Right cardiac atrium (tissue), 5 donors: ENCODE measurements at places on chromosomes 11 and 22. TPM values are rescaled to one million over a fixed set of nuclear protein-coding genes. Genes with fewer than 3 reads are reported as not detected.

- DNase-seq: peak; percentile 72
These were observed at the start of gene KREMEN1 for GRCh38 chr22:29072979-29073617. TSS of gene KREMEN1 (plus strand) at chr22:29073035. CDS start at chr22:29073131, 96 bp downstream.

DNA sequence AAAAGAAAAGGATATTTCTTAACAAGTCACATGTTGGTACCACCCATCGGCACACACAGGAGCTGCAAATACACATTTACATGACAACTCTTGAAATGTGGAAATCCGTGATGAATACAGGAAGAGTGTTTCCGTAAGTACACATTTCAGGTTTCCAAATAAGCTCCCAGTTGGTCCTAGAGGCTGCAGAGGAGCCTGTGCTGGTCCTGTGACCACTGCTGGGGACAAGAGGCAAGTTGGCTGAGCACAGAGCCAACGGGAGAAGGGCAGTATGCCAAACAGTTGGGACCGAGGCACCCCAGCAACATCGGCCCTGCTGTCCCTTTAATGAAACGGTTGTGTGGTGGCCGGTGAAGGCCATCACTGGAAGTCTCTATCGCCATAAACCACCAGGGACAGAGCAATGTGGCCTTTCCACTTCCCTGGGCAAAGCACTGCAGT lies 38.5 kb upstream of the ARFGAP3 start:
- DNase-seq: no peak

VWCE gene
- 2.2 TPM for total RNA-seq

DNA sequence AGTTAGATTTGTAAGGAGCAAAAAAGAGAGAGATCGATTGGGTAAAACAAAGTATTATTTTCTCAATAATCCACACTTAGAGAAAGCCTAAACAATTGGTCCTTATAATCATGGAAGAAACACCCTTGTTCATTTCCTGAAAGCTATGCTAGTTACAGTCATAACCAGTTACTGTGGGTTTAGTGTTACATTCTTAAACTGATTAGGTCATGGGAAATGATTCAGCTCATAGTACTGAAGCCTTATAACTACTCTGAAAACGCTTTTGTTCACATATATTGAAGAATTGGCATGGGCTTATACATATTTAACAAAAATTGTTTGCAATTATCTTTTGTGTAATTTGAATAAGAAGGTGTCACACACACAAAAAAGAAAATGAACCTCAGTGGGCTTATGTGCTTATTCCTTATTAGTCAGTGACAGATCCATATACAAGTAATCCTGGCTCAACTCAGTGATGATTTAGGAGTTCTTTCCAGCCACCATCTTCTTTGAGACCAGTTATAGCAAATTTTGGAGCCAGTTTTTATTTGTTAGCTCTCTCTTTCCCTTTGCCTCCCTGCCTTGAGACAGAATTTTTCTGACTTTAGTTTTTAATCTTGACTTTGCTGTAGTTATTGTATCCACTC lies 198.5 kb upstream of the CTSC start:
- no peak for DNase-seq

TECTA gene
- total RNA-seq: 5.4 TPM

RAG1 gene
- 0.72 TPM for total RNA-seq

GRCh38 chr11:133305208-133305956 lies 226.9 kb downstream of the OPCML start:
- no peak for DNase-seq

DNA sequence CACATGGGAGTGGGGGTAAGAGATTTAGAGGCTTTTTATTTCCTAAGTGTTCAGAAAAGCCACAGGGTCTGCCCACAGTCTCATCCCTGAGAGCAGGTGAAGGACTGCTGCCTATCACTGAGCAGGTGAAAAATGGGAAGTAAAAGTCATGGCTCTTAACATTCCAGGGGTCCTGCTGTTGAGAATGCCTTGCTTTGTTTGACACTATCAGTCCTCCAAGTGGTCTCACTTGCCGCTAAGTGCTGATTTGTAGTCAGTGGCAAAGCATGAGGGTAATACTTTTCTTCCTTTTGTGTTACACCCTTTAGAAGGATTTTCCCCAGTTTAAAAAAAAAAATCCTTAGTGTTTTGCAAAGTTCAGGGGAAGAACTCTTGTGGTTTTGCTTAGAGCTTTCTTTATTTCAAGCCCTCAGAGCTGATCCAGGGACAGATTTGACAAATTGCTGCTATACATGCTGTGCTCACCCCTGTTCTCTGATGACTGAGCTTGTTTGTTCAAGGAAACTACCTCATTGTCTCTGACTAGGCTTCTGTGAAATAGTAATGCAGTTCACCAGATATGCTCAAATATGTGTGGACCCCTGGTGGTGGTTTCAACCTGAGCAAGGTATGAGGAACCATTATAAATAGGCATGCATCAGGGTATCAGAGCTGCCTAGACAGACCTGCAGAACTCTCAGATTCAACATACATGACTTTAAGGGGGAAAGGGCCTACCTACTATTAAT lies 141.0 kb downstream of the ARHGAP42 start:
- no peak for DNase-seq
